ENCODE measurements at places on chromosomes 7 and 10.
A peak's percentile ranks its signal among the peaks of the same experiment; 100 is the strongest.

- DNase-seq = no peak
Observed at GRCh38 chr10:69335063-69335587, 56.8 kb downstream of the HK1 start.

DNA sequence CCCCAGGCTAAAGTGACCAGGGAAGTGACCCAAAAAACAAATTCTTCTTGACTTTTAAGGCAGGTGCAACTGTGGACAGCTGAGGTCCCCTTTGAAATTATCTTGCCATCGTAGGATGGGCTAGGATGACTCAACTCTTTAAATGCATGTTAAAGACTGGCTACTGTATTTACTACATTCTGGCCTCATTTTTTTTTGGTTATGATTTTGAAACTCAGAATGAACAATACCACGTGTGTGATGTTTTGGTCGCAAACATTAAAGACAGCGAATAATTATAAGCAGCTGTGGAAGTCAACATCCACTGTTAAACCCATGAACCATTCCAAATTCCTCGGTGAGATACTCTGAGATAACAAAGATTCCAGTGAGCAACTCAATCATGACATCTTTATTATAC lies 1.2 kb upstream of the SLC13A4 start:
- DNase-seq = no peak

GRCh38 chr7:131042269-131043160 lies 285.2 kb upstream of the MKLN1 start:
- no peak for DNase-seq

DNA sequence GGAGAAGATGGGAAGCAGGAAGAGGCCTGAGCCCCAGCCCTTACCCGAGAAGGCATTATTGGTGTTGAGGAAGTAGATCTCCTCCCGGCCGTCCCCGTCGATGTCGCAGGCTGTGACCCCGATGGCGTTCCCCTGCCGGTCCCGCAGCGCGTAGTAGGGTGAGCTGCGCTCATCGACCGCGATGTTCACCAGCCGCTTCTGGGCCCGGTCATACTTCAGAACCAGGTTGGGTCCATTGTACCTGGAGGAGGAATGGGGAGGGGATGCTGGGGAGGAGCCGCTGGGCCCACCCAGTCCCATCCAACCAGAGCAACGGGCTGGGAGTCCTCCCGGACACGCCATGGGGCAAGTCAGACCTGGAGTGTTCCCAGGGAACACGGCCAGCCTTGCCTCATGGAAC lies 86.5 kb downstream of the GOLGA7B start:
- DNase-seq = no peak

- no peak for DNase-seq
Observed at GRCh38 chr10:33524041-33524440, 189.6 kb upstream of the NRP1 start.

DNA sequence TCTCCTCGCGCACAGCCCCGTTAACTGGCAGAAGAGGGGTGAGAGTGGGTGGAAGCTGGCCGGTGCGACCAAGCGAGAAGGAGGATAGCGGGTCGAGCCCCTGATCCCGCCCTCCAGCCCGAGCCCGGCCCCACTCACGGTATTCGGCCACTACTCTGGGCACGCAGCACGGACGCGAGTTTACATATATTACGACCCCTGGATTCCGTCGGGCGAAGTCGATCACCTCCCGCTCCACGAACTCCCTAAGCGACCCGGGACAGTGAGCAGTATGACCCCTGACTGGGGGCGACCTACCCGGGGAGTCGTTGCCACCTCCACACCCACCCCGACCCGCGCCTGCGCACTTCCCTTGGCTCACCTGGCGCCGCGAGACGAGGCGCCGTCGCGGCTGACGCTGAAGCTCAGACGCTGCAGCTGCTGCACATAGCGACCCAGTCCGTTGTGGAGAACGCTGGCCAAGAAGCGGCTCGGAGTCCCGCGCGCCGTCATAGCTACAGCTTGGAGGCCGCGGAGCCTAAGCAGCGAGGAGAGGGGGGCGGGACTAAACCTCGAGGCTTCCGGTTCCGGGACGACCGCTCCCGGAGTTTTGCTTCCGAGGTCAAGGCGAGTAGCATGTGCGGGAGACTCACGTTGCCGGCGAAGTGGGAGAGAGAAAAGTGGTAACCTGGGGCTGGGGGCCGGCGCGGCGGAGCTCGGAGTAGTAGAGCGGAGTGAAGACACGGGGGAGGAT lies at the start of the genes MRPL43 and TWNK:
Gene MRPL43 (minus strand): TSS at position 546 of the 733 bp plus-strand sequence. CDS start 54 bp downstream, at position 492.
Gene TWNK (plus strand): TSS at position 592 of the 733 bp plus-strand sequence. CDS start 668 bp downstream, outside the sequence.
- DNase-seq = peak; percentile 90

GRCh38 chr7:85602196-85602595 lies 415.3 kb upstream of the SEMA3D start:
- no peak for DNase-seq

DNA sequence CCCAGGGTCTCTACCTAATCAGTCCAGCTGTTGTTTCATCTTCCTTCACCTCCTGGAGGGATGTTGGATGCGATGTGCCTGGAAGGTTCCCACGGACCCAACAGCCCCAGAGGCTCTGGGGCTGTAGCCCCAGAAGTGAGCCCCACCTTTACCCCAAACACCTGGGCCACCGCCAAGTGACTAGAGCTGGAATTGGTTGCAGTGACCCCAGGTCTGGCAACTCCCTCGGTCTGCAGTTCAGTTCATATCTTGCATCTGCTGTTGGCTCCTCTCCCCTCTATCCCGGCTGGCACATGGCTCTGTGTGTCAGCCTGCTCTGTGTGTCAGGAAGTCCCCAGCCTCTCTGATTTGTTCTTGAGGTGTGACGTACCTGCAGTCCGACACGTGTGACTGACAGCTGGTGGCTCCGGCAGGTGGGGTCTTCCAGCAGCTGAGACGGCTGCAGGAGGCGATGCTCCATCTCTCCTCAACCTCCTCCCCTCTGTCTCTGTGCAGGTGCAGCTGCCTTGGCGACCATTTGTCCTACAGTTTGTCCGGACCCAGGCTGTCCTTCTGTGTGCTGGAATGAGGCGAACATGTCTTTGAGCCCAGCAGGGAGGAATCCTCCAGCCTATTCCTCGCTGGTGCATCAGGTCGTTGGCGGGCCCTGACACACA lies 38.6 kb downstream of the ELFN1 start:
- no peak for DNase-seq

- no peak for DNase-seq
Observed at GRCh38 chr7:58316-58715, 134.1 kb upstream of the FAM20C start.

- DNase-seq = peak; percentile 43
Observed at GRCh38 chr10:29611781-29612381, 22.9 kb downstream of the SVIL start.

DNA sequence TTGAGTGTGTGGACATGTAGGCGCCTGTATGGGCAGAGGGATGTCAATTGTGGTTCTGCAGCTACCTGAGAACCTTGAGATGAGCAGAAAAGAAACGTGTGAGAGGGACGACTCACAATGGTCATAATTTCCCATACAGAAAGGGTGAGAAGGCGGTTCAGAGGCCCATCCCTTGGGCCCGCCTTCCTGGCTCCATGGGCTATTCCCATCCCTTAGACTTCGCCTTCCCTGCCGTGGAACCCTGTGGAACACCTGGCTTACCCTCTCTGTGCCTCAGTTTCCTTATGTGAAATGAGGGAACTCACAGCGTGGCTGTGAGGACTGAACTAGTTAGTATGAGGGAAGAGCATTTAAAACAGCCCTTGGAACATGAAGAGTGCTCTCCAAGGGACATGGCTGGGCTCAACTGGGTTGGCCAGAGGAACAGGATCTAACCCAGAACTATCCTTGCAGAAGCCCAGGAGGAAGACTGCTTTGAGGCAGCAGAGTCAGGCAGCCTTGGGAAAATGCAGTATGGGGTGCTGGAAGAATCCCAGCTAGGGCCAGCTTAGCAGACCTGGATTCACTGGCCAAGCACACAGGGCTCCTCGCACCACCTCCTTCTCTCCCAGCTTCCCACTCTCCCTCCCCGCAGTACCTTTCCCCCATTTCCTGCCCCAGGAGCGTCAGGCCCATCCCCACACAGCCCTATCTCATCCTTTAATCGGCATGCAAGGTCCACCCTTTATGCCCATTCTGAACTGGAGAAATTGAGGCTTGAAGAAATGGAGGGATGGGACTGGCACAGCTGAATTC lies 11.1 kb upstream of the ZMIZ1 start:
- peak; percentile 4 for DNase-seq

DNA sequence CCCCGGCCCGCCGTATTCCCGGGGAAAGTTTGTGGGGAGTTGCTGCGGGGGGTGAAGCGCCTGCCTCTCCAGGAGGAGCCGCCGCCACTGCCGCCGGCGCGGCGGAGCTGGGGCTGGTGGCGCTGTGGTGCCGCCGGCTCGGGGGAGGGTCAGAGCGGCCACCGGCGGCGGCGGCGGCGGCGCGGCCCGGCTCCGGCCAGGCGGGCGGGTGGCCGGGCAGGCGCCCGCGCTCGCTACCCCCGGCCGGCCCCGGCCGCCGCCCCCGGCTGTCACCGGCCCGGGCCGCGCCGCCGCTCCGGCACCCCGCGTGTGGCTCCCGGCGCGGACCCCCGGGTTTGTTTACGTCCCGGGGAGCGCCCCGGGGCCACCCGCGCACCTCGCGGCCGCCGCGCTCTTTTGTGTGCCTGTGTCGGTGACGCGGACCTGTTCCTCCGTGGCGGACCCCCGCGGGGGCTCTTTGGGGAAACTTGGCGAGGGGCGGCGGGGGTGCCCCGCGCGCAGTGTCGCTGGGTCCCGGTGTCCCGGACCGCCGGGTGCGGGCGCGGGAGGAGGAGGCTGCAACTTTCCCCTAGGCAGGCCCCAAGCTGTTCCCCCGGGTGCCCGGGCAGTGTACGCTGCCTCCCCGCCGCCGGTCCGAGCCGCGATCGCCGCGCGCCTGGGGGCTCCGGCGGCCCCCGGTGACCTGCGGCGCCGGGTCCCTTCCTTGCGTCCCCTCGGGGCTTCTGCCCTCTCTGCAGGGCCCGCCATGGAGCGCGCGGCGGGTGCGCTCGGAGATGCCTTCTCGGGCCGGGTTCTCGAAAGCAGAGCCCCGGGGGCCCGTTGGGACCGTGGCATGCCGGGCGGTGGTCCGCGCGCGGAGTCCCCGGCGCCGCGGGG lies 593 bp upstream of the CUX1 start:
- DNase-seq = peak; percentile 68

DNA sequence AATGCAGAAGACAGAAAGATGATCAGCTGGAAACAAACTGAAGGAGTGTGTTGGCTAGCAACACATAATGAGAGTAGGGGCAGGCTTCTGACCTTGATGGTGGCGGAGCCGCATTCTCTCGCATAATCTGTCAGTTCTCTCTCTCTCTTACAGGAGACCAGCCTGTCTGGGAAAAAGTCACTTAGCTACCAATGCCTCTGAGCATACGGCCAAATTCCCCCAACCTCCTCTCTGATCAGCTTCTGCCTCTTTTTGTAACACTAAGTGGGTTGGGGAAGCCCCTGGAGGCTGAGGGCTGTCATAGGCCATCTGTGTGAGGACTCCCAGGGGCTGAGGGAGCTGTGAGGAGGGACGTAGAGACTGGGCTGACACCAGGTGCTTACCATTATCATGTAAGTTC lies 104.6 kb downstream of the HIPK2 start:
- peak; percentile 75 for DNase-seq

GRCh38 chr7:150481186-150481920 lies 30.9 kb downstream of the GIMAP8 start:
- no peak for DNase-seq

All from glutamatergic neuron (in vitro differentiated cells).